ENCODE measurements at places on chromosomes 1 and 21. TPM values are rescaled to one million over a fixed set of nuclear protein-coding genes. Genes with fewer than 3 reads are reported as not detected.

The IL10 gene
- total RNA-seq, result 0.76 TPM

The LCE2C gene
- not detected for total RNA-seq

The KHDRBS1 gene
- 94.9 TPM for total RNA-seq

The TCP10L gene
- 0.57 TPM for total RNA-seq

The RLF gene
- total RNA-seq, result 30.7 TPM

The ITLN1 gene
- not detected for total RNA-seq

The TBCE gene
- total RNA-seq, result 14.6 TPM

Data from T-helper 17 cell (primary cell).